MV-4-11 (cell line): ENCODE measurements at places on chromosomes 7 and 10.

- DNase-seq: peak; percentile 31
Measured at GRCh38 chr10:114957673-114958072, 19.7 kb downstream of the TRUB1 start.

GRCh38 chr10:88680958-88681357 lies 16.7 kb downstream of the LIPF start:
- no peak for DNase-seq

DNA sequence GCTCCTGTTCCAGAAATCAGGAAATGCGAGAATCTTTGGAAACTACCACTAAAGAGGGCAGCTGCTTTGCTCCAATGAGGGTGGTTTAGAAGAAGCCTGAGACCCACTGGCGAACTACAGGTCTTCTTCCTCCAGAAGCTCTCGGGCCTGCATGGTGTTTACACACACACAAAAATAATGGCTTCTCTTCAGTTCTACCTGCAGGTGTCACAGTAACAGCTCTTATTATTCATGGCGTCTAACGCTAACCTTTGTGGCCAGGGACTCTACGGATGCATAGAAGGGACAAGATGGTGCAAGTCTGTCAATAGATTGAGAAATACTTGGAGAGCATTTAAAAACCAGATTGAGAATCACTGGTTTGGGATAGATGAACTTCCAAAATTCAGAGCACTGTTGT lies 22.4 kb downstream of the GPR141 start:
- peak; percentile 10 for DNase-seq

DNA sequence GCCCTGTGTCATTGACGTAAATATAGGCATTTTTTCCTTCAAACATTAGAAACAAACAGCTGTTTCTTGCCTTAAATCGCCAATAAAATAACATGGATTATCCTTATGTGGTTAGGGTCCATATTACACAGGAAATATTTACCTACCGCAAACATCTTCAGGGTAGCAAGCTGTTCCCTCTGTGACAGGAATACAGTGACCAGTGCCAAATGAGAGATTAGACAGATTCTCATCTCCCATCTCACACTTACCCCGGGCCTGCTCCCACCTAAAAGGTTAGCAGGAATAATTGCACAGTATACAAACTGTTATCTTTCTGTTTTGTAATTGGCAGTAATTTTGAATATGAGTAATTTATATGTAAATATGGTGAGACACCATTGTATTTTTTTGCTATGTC lies 16.5 kb downstream of the MKI67 start:
- no peak for DNase-seq

GRCh38 chr10:695396-695795 lies 5.9 kb upstream of the DIP2C start:
- no peak for DNase-seq

DNA sequence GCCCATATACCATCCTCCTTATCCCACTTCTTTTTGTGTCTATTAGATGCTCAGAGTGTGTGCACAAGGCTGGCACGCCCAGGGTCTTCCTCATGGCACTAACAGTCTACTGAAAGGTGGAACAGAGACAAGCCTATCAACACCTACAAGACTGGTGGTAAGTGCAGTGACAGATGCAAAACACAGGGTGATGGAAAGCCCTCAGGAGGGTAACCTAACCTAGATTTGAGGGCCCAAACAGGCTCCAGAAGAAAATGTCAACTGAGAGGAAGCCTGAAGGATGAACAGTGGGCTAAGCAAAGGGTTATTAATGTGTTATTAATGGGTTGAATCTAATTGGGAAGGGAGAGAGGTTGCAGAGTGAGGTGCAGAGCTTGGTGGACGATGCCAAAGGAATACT lies 1.2 kb upstream of the FAS start:
- no peak for DNase-seq

DNA sequence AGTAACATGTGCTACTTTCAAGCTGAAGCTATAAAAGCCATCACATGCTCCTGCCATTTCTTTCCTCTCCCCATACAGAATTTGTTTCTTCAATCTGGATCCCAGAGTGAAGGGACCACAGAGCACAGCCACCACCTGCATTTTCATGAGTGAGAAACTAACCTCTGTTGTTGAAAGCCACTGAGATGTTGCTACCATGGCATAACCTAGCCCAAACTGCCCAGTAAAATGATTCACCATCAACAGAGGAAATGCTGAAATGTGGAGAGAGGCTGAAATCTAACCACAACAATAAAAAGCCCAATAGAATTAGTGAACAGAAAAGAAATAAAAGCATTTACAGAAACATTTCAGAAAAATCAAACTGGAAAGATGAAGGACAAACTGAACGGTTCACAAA lies 125.2 kb downstream of the AMPH start:
- no peak for DNase-seq

GRCh38 chr7:158247758-158248487 lies 339.7 kb downstream of the PTPRN2 start:
- DNase-seq: no peak

DNA sequence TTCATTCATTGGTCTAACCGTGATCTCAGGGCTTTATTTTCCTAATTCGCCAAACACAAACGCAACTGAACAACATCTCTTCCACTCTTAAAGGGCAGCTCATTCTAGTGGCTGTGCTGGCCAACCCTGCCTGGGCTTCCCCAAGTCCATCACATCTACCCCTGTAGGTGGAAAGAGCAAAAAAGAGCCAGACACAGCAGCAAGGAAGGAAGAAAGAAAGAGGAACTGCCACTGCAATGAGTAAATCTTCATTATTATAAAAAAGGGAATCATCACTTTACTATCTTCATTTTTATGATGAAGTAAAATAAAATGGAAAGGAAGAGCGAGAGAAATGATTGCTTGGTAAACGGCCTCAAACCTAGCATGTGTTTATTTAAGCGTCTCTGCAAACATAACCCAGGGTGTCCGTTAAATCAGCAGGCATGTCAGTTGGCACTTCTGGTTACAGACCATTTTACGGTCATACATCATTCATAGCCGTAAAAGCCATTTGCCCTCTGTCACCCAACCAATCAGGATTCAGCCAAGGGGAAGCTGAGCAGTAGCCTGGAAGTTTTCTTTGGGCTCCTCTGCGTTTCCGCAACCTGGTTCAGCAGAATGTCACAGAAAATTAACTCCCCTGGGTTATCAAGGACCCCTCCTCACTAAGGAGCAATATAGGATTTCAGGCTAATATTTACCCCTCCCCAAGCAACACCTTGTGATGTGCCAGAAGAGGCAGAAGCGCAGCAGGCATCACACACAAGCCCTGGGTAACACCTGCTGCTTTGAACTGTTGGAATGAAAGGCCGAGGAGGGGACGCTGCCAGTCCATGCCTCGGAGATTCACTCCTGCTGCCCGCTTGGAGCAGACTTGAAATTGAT lies 234.0 kb downstream of the SNX10 start:
- DNase-seq: peak; percentile 17

GRCh38 chr7:29866490-29866930 lies 60.2 kb downstream of the WIPF3 start:
- DNase-seq: peak; percentile 62

DNA sequence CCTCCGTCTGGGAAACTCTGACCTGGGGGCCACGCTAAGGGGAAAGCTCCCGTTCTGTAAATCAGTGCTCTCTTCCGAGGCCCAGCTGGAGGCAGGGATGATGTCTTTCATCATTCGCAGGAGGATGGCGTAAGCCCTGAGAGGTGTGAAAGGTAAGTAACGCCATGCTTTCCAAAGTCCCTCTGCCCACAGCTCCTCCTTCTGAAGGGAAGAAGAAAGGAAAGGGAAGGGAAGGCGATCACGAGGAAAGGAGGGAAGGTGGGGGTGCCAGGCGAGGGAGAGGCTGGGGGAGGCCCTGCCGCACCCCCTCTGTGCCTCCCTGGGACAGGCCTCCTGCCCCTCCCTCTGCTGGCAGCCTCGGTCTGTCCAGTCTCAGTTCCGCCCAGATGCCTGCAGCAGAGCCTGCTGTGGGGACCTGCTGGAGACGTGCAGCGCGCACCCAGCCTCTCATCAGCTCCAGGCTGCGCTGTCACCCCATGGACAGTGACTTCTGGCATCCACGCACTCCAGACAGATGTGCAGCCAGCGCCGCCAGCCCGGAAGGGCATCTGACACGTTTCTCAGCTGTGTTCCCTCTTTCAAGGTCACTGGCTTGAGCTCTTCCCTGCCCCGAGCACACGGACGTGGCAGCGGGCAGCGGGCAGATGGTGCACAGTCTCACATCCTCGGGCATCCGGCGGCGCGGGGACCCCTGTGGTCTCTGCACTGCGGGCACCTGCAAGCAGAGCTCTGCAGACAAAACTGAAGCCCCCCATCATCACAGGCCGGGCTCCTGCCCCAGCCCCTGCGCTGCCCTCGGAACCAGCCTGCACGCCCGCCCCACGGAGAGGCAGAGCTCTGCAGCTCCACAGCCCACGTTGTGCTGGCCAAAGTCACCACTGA lies 60.6 kb downstream of the INSIG1 start:
- peak; percentile 61 for DNase-seq

DNA sequence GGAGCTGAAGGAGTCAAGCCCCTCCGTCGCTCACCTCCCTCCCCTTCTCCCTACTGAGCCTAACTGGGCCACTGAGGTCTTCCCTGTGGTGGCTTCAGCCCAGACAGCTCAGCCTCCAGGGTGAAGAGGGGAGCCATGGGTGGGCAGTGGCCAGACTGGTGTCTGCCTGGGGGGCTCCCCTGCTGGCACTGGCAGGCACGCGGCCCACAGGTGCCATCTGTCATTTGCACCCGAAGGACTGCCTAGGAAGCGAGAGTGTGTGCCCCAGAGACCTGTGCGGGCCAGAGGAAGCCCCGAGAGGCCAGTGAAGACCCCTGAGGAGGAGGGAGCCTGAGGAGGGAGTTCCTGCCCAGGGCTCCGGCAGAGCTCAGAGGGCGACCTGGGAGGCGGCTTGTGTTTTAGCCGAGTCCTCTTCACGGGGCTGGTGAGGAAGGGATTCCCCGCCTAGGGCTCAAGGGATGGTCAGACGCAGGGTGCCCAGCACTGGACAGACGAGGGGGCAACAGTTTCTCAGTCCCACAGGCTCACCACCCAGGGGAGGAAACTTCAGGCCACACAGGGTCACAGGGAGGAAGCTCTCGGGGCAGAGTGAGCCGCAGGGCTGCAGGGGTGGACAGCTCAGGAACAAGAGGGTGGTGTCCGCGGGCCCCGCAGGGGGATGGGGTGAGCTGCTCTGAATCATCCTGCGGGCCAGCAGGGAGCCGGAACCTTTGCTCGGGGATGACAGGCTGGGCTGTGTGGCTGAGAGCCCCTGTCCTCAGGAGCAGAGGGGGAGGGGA lies 76.2 kb upstream of the PPP2R2D start:
- DNase-seq: no peak

DNA sequence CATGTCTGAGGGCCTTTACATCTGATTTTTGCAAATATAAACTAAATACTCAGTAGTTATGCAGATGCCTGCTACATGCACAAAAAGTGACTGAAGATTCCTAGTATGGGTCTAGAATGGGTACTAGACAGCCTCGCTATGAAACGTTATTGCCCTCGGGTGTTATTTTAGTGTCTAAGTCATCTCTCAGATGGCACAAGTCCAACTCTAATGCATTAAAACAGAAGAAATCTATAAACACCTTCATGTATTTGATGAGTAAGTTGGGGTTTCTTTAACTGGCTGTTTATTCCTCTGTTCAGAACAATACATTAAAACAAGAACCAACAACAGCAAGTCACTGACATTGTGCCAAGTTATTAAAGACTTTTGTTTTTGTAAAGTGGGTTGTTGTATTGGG lies 41.6 kb downstream of the TEX36 start:
- DNase-seq: no peak

DNA sequence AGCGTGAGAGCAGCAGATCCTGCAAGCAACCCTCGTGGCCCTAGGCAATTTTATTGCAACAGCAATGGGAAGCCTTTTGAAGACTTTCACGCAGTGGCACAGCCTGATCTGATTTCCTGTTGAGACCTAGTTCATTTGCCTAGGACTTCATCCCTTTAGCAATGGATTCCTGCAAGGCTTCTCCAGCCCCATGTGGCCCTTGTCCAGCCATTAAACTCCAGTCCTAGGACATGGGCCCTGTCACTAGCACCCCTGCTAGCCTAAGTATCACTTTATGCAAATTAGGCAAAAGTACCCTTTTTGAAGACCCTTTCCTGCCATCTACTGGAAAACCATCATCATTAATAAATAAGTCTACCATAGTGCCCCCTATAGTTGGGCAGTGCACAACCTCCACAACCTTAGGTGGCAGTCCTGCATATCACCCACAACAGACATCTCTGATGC lies 379.4 kb downstream of the GALNT17 start:
- DNase-seq: no peak

- no peak for DNase-seq
Measured at GRCh38 chr7:121529003-121529402, 132.9 kb upstream of the FAM3C start.
